ENCODE measurements at places on chromosomes 16 and 17. TPM values are rescaled to one million over a fixed set of nuclear protein-coding genes. Genes with fewer than 3 reads are reported as not detected.

DNA sequence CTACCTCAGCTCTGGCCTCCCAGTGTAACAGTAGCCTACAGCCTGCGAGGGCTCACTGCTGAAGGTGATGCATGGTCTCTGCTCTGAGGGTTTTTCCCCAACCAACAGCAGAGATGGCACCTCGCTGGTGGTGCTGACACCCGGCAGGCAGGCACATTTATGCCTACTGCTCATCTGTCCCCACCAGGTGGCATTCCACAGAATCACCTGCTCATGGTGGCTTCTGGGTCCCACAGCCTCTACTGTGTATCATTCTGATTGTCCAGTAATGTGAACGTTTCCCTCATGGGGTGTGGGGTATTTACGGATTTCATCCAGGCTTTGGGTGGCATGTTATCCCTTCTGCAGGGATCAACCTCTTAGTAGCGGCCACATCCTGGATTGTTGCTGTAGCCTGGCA is 331.5 kb downstream of the SNX29 start:
- H3K27ac ChIP-seq, result no peak overlapping the region
- H3K4me1 ChIP-seq, result no peaks in the 10 kb centered on the region
- no peaks in the 10 kb centered on the region for H3K27me3 ChIP-seq
- H3K4me3 ChIP-seq, result no peak overlapping the region

Gene SCGB1C2
- total RNA-seq, result not detected

DNA sequence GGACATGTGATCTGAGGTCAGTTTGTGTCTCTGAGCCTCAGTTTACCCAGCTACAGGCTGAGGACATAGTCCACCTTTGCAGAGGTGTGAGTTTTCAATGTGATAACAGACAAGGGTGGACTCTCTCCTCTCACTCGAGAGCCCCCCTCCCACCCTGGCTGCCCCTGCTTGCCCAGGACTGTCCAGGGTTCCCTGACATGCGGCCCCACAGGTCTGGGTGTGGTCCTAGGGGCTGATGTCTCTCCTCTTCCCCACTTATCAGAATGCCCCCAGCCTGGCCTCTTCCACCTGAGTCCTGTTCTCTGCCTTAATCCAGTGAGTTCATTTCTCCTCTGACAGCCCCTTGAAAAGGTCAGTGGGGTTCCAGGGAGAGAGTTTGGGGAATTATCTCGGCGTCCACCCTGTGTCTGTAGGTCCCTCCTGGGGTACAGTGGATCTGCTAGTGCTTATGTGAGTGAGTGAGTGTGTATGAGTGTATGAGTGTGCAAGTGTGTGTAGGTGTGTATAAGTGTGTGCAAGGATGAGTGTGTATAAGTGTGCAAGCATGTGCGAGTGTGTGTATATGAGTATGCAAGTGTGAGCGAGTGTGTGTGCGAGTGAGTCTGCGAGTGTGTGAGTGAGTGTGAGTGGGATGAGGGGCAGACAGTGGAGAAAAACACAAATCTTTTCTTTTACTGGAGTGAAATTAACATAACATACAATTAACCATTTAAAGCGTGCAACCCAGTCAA is 175.0 kb downstream of the IRF8 start:
- no peak overlapping the region for H3K27ac ChIP-seq
- peaks cover 15% of the 10 kb centered on the region for H3K27me3 ChIP-seq
- H3K4me1 ChIP-seq, result no peaks in the 10 kb centered on the region
- no peaks in the 10 kb centered on the region for H3K36me3 ChIP-seq
- peak; percentile 58 for DNase-seq

DNA sequence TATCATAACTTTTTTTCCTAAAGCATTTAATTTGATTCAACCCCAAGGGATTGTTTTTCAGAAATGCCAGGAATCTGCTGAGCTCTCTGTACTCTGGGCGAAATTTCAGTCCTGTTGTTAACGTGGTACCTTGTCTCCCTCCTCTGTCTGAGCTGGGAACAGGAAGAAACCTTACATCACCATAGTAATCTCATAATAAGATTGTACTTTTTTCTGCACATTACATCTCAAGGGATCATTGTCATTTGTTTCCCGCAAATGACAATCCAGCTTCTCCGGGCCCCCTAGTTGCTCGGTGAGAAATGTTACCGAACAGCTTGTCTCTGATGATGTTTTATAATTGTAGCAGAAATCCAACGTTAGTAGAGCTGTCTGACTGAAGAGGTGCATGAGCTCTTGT is 152.7 kb upstream of the ERCC4 start:
- H3K36me3 ChIP-seq, result no peaks in the 10 kb centered on the region
- H3K27me3 ChIP-seq, result peaks cover 9% of the 10 kb centered on the region
- H3K4me1 ChIP-seq, result no peaks in the 10 kb centered on the region
- H3K27ac ChIP-seq, result no peak overlapping the region
- DNase-seq, result no peak
- no peak overlapping the region for H3K4me3 ChIP-seq

DNA sequence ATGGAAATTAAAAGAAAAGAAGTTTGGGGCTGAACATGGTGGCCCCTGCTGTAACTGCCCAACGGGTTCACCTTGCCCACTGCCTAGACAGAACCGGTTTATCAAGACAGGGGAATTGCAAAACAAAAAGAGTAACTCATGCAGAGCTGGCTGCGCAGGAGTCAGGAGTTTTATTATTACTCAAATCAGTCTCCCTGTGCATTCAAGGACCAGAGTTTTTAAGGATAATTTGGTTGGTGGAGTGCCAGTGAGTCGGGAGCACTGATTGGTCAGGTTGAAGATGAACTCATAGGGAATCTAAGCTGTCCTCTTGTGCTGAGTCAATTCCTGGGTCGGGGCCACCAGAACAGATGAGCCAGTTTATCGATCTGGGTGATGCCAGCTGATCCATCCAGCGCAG is 4.4 kb upstream of the SCPEP1 start:
- DNase-seq, result no peak
- H3K27ac ChIP-seq, result no peak overlapping the region
- H3K4me1 ChIP-seq, result peaks cover 5% of the 10 kb centered on the region
- H3K27me3 ChIP-seq, result peaks cover 11% of the 10 kb centered on the region
- no peaks in the 10 kb centered on the region for H3K36me3 ChIP-seq
- no peak overlapping the region for H3K4me3 ChIP-seq

Gene MT1M
- 0.36 TPM for total RNA-seq

Gene FBXL16
- not detected for total RNA-seq

DNA sequence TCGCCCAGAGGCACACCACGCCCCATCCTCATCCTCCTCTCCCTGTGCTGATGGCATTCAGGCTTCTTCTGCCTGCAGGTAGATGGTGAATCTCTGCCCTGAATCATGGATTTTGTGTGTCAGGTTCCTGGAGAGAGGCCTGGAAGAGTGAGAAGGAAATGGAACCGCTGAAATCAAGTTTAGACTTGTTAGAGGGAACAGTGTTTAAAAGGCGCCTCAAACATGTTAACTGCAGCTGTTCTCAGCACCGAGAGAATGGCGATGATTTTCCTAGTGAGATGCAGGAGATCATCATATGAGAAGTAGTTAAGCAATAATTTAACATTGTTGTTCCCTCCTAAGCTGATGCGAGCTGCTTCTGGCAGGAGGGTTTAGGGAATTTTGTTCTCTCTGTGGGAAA is 744.4 kb upstream of the EEF2KMT start:
- no peak for DNase-seq
- H3K4me3 ChIP-seq, result no peak overlapping the region
- H3K27me3 ChIP-seq, result no peaks in the 10 kb centered on the region
- no peak overlapping the region for H3K27ac ChIP-seq
- no peaks in the 10 kb centered on the region for H3K4me1 ChIP-seq

DNA sequence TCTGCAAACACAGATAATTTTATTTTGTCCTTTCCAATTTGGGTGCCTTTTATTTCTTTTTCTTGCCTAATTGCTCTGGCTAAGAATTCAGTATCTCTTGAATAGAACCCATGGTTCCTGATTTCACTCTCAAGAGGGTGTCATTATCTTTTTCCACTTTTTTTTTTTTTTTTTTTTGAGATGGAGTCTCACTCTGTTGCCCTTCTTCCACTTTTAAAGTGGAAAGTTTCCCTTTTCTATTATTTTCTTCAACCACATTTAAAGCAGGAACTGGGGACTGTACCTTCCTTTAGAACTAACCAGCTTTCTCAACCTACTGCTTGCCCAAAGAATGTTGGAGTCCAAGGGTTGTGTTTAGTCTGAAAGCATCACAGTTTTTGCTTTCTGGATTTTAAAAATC is 31.1 kb downstream of the SLFN11 start:
- peak overlapping the region; percentile 66 for H3K27ac ChIP-seq
- H3K4me3 ChIP-seq, result peak overlapping the region; percentile 86
- peaks cover 12% of the 10 kb centered on the region for H3K36me3 ChIP-seq
- no peak for DNase-seq
- H3K4me1 ChIP-seq, result peaks cover 41% of the 10 kb centered on the region

Gene NPIPB4
- total RNA-seq, result 712 TPM

GRCh38 chr16:74577882-74578366 is 29.0 kb downstream of the GLG1 start:
- peak overlapping the region; percentile 55 for H3K27ac ChIP-seq
- no peak for DNase-seq
- H3K4me1 ChIP-seq, result peaks cover 56% of the 10 kb centered on the region
- H3K36me3 ChIP-seq, result no peaks in the 10 kb centered on the region
- H3K27me3 ChIP-seq, result no peaks in the 10 kb centered on the region
- no peak overlapping the region for H3K4me3 ChIP-seq

Gene RHBDL3
- total RNA-seq, result 0.33 TPM

Gene TBC1D26
- total RNA-seq, result not detected

GRCh38 chr17:16352667-16353316 is 477 bp downstream of the CENPV start:
- no peak for DNase-seq
- no peaks in the 10 kb centered on the region for H3K27me3 ChIP-seq
- H3K27ac ChIP-seq, result no peak overlapping the region
- peaks cover 15% of the 10 kb centered on the region for H3K4me1 ChIP-seq
- H3K4me3 ChIP-seq, result peak overlapping the region; percentile 90

Gene NDRG4
- total RNA-seq, result 0.47 TPM

Gene GID4
- total RNA-seq, result 7.5 TPM

All from natural killer cell treated with Interleukin-12 subunit alpha and Interleukin-12 subunit beta and Interleukin-15 and Interleukin-18, amount 100 ng/mL, for 72 hours (primary cell).